Activated effector memory CD4-positive, alpha-beta T cell treated with anti-CD3 and anti-CD28 coated beads, Interleukin-2, amount 50 U/mL, for 16 hours (primary cell): ENCODE measurements at places on chromosomes 1 and 21.

GRCh38 chr1:205236951-205237475, 9.3 kb downstream of the TMCC2 start:
- DNase-seq = no peak

- DNase-seq = no peak
These were observed 123.5 kb downstream of the PATJ start for GRCh38 chr1:61865646-61866220.

DNA sequence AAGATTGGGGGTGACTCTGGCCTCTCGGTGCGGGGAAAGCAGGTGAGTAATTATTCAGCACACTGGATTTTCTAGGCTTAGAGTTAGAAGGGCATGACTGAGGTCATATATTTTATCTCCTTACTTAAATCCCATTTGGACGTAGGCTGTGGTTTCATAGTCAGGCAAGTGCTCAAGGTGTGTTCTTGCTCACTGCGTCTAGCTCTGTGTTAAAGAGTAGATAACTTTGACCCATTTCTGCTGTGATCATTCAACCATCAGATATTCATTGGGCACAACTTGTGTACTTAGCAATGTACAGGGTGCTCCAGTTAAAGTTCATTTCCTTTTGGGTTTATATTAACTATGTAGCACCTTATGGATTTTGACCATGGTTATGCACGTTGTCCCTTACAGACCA, 14.6 kb downstream of the PFKFB2 start:
- DNase-seq = no peak

GRCh38 chr21:26448751-26449150, 124.3 kb downstream of the CYYR1 start:
- no peak for DNase-seq

GRCh38 chr1:28886731-28887418, 27.5 kb upstream of the EPB41 start:
- peak; percentile 96 for DNase-seq

- DNase-seq = no peak
These were observed 20.0 kb downstream of the GLRX2 start for GRCh38 chr1:193085263-193085662.

GRCh38 chr1:65939191-65939590, 146.5 kb downstream of the PDE4B start:
- no peak for DNase-seq

DNA sequence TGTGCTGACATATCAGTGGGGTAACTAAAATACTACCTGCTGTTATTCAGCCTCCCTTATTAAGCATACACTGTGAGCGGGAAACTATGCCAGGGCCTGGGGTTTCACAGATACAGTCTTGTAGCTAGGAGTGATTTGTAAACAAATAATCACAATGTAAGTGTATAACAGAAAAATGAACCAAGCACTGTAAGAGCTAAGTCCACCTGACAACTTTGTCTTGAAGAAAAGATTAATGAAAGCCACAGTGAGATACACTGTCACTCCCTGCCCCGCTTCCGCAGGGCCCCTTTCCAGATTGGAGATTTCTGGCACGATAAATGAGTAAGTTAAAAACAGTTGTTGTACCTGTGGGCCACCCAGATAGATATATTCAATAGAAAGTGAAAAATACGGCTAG, 4.8 kb downstream of the RCAN3 start:
- peak; percentile 71 for DNase-seq

DNA sequence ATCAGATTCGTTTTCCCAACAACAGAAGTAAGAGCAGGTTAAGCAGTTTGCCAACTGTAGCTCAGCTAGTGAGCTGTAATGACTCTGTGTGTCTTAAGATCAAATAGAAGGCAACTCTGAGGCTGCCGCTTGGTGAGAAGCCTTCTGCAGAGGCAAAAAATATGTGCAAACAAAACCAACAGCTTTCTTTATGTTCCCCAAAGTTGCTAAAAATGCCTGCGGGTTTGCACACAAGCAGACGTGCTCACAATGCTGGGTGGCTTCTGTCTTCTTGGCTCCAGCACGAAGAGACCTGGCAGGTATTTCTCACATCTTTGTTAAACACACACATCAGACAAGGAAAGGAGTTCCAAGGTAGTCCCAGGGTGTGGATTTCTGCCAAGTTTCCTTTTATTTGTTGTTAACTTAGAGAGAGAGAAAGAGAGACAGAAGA, 158.9 kb upstream of the JUN start:
- no peak for DNase-seq

DNA sequence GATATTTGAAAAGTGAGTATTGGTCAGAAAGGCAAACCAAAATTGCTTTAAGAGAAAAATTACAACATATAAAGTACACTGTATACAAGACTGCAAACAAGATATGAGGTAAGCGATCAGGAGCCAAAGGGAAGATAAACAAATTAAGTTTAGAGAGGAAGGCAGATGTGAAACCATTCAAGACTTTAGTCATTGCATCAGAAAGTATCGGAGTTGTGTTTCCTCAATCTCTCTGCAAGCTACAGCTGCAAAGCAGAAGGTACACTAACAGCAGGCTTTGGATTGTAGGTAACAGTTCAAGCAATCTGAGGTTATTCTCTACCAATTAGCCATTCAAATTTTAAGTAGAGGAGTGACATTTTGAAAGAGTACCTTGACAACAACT, 21.3 kb upstream of the TLCD4 start:
- no peak for DNase-seq

GRCh38 chr1:239606850-239607400, 220.6 kb downstream of the CHRM3 start:
- no peak for DNase-seq

DNA sequence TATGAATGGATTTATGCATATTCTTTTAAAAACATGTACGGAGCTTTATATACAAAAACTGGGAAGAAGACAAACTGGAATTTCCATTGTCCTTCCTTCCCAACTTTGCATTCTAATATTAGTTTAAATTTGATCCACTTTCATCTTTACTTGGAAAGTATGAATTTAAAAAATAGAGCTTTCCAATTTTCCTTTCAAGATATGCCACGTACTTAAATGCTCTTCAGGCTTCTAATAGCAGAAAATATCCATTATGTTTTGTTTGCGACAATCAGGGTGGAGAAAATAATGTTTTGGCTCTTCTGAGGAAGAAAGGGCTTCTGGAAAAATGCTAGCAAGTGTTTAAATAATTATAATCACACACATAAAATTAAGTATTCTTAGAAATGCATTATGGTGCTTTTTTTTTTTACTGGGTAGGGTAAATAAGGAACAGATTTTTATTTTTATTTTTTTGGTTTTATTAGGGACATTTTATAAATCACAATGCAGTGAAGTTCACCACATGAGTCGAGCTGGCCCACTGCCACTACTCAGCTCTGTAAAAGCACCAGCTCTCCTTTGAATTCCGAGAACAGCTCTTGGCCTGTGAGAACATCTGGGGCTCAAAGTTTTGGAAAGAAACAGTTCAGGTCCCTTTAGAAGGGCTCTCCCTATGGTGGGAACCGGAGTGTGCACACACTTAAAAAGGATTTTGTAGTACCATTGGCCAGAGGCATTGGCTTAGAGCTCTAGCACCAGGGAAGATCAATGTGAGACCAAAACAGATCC, 287.4 kb upstream of the LYPLAL1 start:
- no peak for DNase-seq

DNA sequence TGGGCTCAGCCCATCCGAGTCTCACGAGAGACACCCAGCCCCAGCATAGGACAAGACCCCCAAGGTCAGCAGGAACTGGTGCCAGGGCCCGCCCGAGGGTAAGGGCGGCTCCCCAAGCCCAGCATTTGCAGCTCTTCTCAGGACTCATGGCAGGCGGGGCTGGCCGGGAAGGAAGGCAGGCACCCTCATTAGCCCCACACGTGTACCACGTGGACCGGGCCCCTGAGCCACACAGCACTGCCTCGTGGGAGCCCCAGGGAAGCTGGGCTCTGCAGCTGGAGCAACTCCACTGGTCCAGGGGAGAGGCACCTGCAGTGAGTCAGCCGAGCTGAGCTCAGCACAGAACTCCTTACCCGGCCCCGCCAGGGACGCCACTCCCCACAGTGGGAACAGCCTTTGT, 97.7 kb upstream of the IFFO2 start:
- DNase-seq = no peak

DNA sequence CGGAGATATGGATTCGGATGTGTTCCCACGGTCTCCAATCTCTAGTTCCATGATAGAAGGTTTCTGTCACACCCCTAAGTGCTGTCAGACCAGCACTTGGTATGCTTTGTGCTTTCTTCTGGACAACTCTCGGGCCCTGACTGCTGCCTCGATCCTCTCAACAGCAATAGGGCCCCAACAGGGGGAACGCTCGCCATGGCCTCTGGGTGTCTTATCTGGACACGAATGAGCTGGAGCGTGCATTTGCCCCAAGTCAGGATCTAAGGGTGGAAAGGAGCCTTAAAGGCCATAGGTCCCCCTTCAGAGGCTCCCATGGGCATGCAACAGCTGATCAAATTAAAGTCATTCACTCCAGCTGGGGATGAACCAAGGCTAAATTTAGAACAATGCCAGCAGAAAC, 76.8 kb downstream of the TCP10L start:
- no peak for DNase-seq

DNA sequence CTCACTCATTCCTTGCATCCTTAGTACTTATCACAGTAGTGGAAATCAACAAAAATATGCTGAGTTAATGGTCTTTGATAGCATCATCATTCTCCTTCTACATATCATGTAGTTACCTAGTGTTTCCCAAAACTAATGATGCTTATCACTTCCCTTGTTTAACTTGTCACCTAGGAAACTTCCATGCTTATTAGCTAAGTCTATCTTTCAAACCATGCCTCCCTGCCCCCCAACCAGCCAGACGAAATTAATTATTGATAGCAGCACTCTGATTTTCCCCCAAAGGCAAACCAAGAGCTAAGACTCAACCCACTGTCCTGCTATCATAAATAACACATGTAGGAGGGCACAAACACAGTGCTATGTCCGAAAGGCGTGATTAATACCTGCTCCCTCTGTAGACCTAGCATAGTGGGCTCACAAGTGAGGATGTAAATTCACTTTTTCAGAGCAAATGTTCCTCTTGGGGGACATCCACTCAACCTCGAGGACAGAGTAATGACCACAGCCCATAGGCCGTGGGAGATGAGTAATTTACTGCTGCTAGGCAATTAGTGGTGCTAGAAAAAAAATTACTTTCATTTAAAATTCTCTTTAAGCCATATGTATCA, 25.8 kb upstream of the LPAR3 start:
- DNase-seq = no peak

DNA sequence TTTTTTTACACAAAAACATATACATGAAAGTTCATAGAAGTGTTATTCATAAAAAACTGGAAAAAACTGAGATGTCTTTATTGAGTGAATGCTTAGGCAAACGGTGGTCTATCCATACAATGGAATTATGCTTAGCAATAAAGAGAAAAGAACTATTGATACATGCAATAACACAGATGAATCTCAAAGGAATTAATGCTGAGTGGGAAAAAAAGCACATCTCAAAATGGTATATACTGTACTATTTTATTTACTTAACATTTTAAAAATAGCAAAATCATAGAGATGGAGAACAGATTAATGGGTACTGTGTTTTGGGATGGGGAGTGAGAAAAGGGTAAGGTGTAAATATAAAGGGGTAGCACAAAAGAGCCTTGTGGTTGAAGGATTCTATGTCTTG, 29.8 kb downstream of the METTL18 start:
- no peak for DNase-seq

DNA sequence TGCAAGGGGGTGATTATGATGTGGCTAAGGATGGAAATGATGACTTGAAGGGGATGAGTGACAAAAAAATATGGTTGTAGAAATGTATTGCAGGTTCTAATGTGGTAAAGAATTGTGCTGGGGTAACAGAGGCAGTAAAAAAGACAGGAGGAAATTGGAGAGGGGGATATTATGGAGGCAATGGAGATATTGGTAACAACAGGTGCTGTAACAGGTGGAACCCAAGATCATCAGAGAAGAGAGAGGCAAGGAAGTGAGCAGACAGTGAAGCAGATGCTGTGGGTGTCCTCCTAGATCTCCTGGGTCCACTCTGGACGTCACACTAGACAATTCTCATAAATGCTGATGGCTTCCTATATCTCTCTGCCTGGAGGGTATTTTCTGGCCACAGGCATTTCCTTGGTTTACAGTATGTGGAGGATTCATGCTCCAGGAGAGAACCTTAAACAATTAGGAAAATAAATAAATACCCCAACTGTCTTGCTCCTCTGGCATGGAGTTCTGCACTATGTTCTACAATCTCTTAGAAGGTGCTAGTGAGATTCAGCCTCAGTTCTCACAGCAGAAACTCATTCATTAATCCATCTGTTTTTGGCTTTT, 620.3 kb upstream of the PLXNA2 start:
- no peak for DNase-seq

DNA sequence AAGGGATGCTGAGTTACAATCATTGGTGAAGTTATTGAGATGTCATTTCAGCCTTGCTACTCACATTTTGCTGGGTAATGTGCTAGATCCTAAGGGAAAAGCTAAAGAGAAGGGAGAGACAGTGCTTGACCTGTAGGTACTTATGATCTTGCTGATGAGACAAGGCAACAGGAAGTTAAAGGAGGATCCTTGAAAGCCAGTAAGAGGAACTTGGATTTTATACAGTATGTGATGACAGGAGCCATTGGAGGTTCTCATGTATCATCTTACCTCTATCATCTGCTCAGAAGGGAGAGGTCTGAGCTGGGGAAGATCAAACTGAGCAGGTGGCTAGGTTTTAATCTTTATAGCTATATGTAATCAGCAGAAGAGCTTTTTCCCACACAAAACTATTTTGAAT, 6.3 kb downstream of the APOBEC4 start:
- DNase-seq = no peak

DNA sequence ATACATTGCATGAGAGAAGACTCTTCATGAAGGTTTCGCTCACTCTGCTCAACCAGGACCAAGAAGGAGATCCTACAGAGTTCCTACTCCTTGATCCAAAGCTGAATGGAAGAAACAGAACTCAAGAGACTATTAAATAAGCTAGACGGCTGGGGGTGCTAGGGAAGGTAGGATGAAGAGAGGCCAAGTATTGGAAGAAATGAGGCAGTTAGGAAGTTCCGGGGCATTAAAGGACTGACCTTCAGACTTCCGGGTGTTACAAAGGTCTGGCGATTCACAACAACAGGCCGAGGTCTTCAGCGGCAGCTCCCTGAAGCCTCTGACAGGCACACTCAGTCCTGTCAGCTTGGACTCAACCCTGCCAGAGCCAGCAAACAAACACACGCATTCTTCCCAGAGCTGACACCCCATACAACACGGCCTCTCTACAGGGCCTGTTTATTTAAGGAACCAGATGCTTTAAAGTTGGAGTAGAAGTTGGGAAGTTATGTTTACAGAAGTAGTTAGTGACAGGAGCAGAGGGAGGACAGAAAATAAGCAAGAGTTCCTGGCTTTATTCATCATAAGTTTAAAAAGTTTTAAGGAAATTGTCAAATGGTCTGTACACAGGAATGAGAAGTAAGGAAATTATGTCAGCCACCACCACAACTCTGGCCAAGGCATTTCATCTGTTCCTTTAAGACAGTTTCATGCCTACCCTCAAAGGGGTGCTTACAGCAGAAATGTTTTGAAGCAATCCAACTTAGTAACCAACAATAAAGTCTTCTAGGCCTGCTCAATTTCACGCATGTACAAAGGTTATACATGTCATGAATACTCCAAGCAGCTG, 4.7 kb downstream of the SORT1 start:
- no peak for DNase-seq
